Cardiac fibroblast (primary cell): ENCODE measurements at places on chromosomes 6 and 20.

GRCh38 chr6:131410785-131411184 lies 162.2 kb upstream of the ARG1 start:
- no peak for DNase-seq

DNA sequence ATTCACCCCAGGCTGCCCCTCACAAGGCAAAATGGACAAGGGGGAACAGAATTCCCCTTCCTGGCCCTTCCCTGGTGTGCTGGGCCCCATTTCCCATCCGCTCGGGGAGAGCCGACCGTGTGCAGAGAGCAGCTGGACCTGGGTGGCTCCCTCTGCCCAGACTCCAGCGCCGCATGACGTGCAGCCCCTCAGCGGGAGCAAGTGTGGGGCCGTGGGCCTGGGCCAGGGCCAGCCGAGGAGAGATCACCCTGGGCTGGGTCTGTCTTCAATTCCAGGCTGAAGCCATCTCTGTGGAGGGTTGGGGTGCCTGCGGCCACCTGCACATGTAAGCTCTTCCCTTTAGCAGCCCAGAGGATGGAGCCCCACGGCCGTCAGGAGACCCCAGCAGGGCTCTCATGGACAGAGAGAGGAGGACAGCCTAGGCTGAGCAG lies 241.8 kb downstream of the TTLL2 start:
- DNase-seq = no peak

DNA sequence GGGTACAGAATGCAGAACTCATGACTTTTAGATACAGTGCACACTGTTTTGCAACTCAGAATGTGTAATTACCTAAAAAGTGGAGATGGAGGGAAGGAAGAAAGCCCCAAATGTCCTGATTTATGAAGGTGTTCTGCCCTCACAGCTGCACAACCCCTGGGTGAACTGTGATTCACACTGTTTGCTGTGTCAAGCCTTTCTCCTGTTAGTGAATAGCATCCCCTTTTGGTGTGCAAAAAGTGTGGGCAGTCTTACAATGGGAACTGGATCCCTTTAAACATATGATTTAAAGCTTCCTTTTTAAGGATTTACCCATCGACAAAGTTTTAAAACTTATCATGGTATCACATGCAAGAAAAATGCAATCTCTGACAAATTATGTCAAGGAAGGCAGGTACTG lies 633.4 kb upstream of the EPHA7 start:
- peak; percentile 39 for DNase-seq

- DNase-seq = peak; percentile 22
Observed at GRCh38 chr20:38970302-38970701, 8.2 kb downstream of the DHX35 start.

GRCh38 chr6:112173221-112173804 lies 81.1 kb downstream of the LAMA4 start:
- DNase-seq = no peak

- DNase-seq = peak; percentile 6
Observed at GRCh38 chr20:13220904-13221297, at the start of gene ISM1. Gene ISM1, plus strand, starts transcription at chr20:13221274. Its CDS starts 503 bp downstream, at chr20:13221777.

DNA sequence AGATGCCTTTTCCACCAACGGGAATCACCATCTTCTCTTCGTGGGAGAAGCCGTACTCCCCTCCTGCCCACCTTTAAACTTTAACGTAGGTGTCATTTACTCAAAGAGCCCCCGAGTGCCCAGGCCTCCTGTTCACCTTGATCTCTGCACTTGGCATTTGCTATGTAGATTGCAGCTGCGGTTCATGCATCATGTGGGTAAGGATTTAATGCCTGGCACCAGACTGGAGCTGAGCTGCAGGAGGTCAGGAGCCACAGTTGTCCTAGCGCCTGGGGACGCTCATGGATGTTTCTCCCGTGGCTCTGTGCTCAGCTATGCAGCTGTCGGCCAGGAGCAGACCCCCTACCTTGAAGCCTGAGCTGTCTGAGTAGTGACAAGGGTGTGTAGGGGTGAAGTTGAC lies 133.7 kb downstream of the CDH4 start:
- DNase-seq = no peak

DNA sequence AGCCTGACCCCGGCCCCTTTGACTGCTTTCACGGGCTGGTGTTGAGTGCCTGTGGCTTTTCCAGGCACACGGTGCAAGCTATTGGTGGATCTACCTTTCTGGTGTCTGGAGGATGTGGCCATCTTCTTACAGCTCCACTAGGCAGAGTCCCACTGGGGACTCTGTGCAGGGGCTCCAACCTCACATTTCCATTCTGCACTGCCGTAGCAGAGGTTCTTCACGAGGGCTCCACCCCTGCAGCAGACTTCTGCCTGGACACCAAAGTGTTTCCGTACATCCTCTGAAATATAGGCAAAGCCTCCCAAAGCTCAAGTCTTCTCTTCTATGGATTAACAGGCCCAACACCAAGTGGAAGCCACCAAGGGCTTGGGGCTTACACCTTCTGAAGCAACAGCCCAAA lies 691.5 kb upstream of the POU3F2 start:
- no peak for DNase-seq

DNA sequence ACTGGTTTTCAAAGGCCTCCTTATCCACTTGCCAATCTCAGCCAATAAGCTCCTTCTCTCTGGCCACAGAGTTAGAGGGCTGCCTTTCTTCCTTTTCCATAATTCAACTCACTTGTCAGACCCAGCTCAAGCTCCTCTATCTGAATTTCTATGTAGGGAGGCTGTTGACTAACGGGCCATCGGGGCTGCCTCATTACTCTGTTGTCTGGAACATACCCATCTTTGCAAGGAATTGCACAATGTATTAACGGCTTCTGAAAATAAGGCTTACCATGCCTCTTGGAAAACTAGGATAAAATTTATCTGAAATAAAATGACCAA lies 28.5 kb upstream of the KIF6 start:
- DNase-seq = no peak

GRCh38 chr20:50916257-50916656 lies 15.0 kb downstream of the ADNP start:
- peak; percentile 52 for DNase-seq

GRCh38 chr6:158011980-158012566 lies 30.4 kb downstream of the SYNJ2 start:
- DNase-seq = no peak

DNA sequence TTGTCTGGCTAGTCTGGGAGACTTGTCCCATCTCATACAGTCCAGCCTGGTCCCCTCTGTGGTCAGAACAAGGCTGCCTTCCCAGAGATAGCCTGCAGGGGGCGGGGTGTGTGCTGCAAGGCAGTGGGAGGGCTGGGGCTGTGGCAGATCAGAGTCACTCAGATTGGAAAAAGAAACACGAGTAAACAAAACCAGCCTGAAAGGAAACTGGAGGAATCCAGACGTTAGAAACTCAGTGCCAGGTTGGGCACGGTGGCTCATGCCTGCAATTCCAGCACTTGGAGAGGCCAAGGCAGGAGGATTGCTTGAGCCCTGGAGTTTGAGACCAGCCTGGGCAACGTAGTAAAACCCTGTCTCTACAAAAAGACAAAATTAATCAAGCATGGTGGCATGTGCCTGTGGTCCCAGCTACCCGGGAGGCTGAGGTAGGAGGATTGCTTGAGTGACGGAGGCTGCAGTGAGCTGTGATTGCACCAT lies 20.2 kb downstream of the LEMD2 start:
- DNase-seq = peak; percentile 86

DNA sequence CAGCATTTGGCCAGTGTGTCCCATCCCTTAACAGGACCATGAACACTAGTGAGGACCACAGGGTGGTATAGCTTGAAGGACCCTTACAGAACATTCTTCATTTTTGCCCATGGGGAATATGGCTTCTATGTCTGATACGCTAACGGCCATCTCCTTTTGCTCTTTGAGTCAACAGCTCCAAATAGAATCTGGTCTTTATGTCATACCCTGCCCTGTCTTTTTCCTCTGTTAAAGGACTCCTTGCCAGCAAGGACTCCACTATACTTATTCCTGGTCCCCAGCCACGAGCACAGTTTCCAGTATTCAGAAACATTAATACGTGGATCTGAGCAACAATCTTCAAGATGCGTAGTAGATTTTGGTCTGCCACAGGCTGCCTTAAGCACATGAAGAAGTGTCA lies 22.5 kb downstream of the SERPINB1 start:
- no peak for DNase-seq

GRCh38 chr6:7249946-7250643 lies 62.9 kb downstream of the SSR1 start:
- no peak for DNase-seq

DNA sequence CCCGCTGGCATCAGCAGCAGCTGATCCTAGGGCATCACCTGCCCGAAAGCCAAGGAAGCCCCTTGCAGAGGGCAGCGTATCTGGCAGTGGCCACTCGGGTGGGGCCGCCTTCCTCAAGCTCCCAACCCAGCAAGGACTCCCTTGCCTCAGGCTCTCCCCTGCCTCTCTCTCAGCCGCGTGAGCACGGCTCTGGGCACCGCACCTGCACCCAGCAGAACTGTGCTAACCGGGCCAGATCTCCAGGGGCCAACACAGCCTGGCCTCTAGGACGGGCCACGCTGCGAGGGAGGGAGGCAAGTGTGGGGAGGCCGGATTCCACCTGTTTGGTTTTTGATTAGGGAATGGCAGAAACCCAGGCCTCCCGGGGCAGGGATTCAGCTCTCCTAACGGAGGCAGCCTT lies 11.8 kb upstream of the MRGBP start:
- DNase-seq = no peak

- DNase-seq = peak; percentile 36
Observed at GRCh38 chr6:31356216-31356945, 598 bp downstream of the HLA-B start.

DNA sequence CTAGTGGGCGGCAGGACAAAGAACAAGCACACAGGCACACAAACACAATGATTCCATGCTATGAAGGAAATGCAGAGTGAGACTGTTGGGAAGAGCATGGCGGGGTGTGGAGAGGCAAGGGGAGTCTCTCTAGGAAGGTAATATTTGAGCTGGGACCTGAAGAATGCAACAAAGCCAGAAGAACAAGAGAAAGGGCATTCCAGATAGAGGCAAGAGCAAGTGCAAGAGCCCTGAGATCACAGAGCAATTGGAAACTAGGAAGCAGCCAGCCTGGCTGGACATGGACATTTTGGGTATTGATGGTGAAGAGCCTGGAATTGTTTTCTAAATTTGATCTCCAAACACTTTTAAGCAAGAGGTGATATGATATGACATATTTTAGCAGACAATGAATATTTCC lies 15.4 kb downstream of the SRXN1 start:
- DNase-seq = no peak

- DNase-seq = no peak
Observed at GRCh38 chr6:144613859-144614258, 328.7 kb downstream of the UTRN start.

DNA sequence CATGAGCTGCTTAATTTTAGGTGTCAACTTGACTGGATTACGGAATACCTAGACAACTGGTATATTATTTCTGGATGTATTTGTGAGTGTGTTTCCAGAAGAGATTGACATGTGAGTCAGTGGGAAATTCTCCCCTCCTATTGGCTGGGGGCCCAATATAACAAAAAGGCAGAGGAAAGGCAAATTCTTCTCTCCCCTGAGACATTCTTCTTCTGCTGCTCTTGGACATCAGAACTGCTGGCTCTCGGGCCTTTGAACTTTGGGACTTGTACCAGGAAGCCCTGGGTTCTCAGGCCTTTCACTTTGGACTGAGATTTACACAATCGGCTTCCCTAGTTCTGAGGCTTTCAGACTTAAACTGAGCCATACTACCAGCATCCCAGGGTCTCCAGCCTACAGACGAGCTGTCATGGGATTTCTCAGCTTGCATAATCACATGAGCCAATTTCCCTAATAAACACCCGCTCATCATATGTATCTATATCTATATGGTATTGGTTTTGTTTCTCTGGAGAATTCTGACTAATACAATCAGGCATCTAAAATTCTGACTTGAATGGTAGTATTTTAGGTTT lies 7.6 kb upstream of the BTN3A3 start:
- peak; percentile 62 for DNase-seq

DNA sequence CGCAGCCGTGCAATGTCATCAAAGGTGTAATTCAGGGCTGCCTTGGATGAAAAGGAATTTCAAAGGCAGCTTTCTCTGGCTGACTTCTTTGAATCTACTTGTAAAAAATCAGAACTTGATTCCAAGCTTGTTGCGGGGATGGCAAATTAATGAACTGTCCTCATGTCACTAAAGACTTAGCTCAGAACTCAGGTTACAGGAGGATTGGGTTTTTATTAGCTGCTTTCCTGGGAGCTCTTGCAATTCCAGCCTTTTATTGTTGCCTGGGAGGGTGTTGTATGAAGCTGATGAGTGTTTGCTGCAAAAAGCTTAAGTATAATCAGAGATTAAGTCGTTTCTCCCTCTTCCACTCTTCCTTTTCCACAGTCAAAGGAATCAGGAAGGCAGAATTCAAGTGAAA lies 113.0 kb upstream of the CDH4 start:
- no peak for DNase-seq

- no peak for DNase-seq
Observed at GRCh38 chr20:2132461-2132901, 30.9 kb downstream of the STK35 start.

DNA sequence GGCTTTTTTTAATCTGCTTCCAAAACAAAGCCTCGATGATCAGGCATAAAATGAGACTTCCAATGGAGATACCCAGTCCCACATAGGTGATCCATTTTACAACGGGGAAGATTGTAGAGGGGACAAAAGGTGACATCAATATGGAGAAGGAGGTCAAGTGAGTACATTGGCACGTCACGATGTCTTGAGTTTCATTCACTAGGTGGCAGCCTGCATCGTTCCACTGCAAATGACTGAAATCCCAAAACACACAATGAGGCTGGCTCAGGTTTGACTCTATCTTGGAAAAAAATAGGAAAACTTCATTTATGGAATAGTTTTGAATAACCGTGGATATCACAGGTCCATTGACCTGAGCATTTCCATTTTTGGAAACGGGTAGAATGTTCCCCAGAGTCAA lies 32.5 kb downstream of the ADGRF1 start:
- DNase-seq = no peak

DNA sequence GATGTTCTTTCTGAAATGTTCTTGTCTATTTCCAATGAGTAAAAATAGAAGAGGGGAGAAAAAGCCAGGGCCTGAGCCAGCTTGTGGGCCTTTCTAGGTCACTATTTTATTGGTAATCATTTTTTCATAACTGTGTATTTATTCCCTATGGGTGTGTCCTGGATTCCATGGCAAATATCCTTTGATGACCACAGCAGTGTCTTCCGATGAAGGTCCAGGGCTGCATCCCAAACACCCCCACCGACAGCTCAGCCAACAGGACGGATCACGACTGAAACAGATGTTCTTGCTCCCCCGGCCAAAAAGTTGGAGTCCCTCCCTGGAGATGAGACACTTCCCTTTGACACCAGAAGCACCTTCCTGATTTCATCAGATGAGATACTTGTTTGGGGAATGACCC lies 105.4 kb upstream of the PLEKHG1 start:
- DNase-seq = no peak
